ENCODE measurements at places on chromosomes 4 and X.

- no peak for DNase-seq
These were observed 1319.7 kb upstream of the TENM3 start for GRCh38 chr4:180923486-180923885.

GRCh38 chr4:3290476-3290875 is 2.3 kb upstream of the RGS12 start:
- DNase-seq, result no peak

GRCh38 chr4:105137121-105137875 is 9.4 kb upstream of the TET2 start:
- no peak for DNase-seq

DNA sequence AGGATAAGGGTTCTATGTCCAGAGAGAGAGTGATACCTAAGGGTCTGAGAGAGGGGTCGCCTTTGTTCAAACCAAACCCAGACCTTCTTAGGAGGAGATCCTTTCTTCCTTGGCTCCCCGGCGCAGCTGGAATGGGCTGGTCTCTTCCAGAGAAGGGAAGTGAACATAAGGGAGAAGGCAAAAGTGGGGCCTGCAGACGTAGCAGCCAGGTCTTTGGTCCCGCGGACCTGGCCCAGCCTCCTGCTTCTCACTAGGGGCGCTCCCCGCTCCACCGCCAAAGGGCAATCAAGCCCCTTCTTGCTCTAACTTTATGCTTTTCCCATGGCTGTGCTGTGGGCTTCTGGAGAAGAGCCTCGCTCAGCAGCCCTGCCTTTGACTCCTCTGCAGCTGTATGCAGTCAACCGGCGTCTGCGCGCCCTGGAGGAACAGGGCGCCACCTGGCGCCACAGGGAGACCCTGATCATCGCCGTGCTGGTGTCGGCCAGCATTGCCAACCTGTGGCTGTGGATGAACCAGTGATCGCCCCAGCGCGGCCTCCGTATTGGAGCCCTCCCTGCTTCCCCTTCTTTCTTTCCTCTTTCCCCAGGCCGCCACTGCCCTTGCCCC is 6.5 kb downstream of the FATE1 start:
- no peak for DNase-seq

GRCh38 chr4:149595500-149595899 is 220.1 kb downstream of the IQCM start:
- DNase-seq, result no peak

GRCh38 chr4:113083346-113083745 is 33.9 kb downstream of the ANK2 start:
- DNase-seq, result no peak

- no peak for DNase-seq
These were observed 317.6 kb downstream of the DKK2 start for GRCh38 chr4:106718548-106718947.

GRCh38 chrX:42759881-42760280 is 18.1 kb downstream of the PPP1R2C start:
- DNase-seq, result no peak

DNA sequence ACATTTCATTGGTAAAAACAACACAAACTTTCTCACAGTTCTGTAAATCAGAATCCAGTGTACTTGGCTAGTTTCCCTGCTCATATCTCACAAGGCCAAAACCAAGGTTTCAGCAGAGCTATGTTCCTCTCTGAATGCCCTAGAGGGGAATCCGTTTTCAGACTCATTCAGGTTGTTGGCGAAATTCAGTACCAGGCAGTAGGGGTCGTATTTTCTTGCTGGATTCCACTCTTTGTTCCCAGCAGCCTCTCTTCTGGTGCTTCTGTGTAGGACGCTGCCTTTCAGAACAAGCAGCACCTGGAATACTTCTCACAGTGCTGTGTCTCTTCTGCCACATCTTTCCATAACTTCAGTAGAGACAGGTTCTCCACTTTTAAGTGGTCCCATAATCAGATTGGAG is 351.9 kb downstream of the PCDH18 start:
- DNase-seq, result no peak

GRCh38 chrX:13345037-13345436 is 25.2 kb upstream of the ATXN3L start:
- no peak for DNase-seq

DNA sequence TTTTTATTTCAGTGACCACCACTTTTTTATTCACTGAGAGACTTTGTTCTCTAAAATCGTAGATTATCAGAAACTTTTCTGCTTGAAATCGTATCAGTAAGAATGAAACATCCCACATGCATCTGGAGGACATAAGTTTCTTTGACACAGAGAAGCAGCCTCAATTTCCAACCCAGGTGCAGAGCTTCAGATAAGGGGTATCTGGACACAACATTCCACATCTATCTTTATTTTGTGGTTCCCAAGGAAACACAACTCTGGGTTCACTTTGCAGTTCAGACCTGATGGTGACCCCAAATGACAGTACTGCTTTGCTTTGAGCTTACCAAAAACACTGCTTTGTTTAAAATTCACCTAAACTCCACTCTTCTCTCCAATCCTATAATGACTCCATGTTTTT is 1.3 kb upstream of the CLCN5 start:
- DNase-seq, result no peak

DNA sequence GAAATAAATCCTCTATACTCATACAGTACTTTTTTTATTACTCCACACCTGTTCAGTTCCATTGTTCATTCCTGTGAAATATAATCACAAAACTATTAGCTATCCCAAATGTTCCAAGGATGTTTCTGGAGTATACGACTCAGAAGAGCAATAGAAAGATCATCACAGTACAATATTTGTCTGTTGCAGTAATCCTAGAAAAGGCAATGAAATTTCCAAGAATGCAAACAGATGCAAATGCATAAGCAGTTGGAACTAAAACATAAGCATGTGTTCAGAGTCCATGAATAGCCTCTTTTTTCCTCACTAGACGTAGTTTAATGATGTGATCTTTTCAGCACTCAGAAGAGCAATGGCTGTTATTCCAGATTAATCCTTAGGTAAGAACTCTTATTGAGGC is 55.2 kb downstream of the RTL3 start:
- DNase-seq, result no peak

DNA sequence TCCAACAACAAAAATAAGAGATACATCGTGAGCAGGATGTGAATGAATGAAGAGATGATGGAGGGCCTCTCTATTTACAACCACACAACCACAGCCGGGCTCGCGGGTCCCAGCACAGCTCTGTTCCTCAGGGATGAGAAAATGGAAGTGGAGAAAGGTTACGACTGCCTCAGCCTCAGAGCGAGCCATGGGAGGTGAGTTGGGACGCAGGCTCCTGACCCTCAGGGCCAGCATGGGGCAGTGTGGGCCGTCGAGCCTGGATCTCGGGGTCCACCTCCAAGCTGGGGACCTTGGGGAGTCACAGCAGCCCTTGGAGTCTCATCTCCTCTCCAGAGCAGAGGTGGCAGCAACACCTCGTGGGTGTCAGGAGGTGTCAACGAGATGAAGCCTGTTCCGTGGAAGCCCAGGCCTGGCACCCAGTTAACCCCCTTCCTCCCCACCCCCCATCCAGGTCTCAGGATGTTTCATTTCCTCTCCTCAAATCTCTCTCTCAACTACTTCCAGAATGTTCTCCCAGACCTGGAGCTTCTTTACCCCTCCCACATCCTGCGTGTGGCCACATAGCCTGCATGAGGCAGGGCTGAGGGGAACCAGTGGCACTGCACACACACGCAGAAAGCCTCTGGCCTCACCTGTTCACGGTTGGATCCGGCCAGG is 25.9 kb downstream of the C4orf50 start:
- DNase-seq, result no peak

DNA sequence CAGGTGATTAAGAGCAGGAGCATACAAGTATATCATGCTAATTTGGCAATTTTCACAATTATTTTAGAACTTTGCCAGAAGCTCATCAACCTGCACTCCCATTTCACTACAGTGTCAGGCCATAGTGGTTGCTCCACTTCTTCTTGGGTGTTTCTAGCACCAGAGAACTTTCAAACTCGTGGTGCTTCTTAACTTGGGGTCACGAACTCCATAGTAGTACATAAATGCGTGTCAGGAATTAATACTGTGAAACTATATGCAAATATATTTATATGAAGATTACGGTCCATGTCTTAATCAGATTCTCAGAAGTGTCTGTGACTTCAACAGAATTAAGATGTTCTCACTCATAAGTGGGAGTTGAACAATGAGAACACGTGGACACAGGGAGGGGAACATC is 254.3 kb upstream of the BMP3 start:
- no peak for DNase-seq
